ENCODE measurements at places on chromosomes 16 and 17. TPM values are rescaled to one million over a fixed set of nuclear protein-coding genes. Genes with fewer than 3 reads are reported as not detected.

Gene KRTAP16-1
- polyA plus RNA-seq: not detected

Gene FBXL16
- polyA plus RNA-seq: 1.8 TPM

- DNase-seq: no peak
Observed at GRCh38 chr16:27999687-28000086, 63.8 kb downstream of the GSG1L start.

- no peak for DNase-seq
Observed at GRCh38 chr17:20032636-20033035, 23.5 kb downstream of the SPECC1 start.

GRCh38 chr16:22123146-22123545 is 30.8 kb downstream of the VWA3A start:
- no peak for DNase-seq

Gene ITGA2B
- polyA plus RNA-seq: 5.2 TPM

Gene SLC4A1
- 6.8 TPM for polyA plus RNA-seq

Gene P2RX1
- 0.87 TPM for polyA plus RNA-seq

DNA sequence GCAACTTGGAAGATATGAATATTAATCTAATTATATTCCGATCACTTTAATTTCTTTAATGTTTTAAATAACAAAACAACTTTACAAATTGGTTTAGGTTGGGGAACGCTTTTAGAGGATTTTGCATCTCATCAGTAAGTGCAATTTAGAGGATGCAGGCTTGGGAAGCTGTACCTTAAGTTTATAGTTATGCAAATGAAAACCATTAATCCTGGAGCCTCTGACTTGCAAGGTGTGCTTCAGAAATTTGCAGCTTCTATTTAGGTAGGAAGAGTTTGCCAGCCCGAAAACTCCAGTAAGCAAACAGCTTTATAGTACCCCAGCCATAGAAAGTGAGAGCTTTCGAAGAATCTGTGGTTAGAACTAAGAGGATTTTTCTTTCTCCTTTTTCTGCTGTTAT is 547.0 kb downstream of the MAF start:
- DNase-seq: no peak

DNA sequence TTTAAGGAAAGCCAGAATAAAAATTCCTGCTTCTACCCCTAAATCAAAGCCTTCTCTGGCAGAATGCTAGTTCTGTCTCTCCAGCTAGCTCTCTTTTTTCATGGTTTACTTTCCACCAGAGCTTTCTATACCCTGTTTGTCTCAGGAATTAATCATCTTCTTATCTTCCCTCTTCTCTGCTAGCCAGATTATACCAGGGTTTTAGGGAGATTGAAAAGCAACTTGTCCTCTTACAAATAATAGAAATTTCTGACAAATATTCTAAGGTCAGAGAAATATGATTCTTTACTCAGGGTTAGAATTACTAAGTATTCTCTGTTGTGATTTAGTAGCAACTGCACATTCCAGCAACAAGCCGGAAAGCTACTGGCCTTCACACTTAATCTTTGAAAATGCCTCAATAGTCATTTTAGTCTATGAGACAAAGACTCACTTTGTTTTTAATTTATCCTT is 166.4 kb downstream of the TANC2 start:
- DNase-seq: no peak

GRCh38 chr17:12982224-12982623 is 35.6 kb downstream of the ELAC2 start:
- no peak for DNase-seq

Gene COL1A1
- polyA plus RNA-seq: 919 TPM

Gene SPAG5
- polyA plus RNA-seq: 43.5 TPM

GRCh38 chr17:43583332-43583731 is 37.2 kb upstream of the ETV4 start:
- no peak for DNase-seq

DNA sequence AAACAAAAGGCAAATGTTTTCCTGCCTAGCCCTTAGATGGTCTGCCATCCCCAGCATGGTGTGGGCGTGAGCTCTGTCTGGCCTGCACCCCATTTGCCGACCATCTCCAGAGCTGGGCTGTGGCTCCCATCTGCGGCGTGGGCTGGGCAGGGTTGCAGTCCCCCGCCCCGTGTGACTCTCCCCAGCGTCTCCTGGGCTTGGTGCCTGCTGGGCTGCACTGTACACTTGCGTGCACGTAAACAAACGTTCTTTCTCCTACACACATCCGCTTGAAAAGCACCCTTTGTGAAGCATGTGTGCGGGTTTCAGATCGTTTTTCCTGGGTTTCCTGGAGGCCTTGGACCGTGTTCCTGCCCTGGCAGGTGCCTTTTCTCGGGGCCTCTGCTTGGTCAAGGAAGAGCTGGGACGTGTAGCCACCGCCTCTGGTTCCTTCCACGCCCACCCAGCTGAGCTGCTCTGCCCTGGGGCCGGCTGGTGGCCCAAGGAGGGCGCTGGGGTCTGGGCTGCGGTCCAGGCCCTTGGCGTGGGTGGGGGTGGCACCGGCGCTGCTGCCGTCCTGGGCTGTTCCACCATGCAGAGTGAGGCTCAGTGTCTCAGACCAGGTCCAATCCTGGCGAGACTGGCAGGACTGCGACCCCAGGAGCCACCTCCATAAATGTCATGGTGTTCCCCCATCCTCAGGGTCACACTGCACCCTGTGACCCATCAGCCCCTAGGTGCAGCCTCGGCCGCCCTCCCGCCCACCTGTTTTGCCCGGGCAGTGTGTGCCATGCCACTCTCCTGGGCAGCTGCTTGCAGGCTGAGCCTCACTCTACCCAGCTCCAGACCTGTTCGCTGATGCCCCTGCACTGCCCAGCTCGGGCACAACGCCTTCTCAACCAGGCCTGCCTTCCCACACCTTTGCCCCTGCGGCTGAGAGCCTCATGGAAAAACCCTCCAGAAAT is 9.9 kb upstream of the BAIAP3 start:
- DNase-seq: no peak

DNA sequence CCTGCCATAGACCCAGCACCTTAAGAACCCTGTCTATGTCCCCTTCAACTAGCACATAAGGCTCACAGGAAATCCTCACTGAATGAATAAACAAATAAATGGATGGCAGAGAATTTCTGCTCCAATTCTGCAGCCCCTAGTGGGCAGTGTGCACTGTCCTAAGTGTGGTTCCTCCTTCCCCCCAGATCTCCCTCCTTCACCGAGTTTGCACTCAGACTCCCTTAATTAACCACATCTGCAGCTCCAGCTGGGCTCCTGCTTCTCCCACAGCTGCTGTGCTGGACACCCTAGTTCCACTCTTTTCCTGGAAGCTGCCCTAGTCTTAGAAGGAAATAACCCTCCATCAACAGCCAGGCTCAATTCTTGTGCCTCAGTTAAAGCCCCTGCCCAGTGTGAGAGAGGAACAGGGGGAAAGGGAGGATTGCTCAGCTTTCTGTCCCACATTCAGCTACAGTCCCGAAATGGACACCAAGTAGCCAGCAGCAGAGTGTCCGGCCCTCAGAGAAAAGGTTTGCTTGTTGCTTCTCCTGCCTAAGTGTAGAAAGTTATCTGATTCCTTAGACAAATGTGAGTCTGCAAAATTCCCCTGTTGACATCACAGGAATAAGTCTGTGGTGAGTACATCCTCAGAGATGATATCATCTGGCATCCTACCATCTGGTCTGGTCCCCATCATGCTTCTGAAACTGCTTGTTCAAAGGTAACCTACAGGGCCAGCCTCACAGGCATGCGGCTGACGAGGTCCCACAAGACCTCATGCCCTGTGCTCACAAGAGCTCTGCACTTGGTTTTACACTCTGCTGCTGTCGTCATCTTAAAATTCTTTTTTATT is 12.3 kb downstream of the LRRC3C start:
- peak; percentile 56 for DNase-seq

Gene MT1B
- not detected for polyA plus RNA-seq

DNA sequence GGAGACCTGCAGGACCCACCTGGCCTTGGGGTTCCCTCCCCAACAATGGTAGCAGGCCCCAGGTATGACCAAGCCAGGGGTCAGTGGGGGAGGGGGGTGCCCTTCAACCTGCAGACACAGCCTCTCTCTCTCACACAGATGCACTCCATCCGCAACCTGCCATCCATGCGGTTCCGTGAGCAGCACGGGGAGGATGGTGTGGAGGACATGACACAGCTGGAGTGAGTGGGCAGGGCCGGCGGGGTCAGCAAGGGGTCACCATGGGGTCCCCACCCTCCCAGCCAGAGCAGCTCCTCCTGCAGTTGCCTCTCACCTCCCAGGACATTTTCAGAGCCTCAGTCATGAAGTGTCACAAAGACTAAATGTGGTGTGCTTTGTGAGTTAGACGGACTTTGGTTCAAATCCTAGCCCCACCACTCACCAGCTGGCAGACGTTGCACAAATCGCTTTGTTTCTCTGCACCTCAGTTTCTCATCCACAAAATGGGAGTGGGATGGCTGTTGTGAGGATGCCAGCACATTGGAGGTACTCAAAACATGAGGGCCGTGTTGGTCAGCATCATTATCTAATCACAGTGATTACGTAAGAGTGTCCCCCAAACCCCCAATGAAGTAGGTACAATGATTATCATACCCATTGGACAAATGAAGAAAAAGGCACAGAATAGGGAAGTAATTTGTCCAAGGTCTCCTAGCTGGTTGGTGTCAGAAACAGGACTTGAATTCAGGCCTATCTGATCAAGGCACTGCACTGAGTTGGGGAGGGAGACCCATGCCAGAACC is 16.0 kb downstream of the MYO15A start:
- DNase-seq: no peak

DNA sequence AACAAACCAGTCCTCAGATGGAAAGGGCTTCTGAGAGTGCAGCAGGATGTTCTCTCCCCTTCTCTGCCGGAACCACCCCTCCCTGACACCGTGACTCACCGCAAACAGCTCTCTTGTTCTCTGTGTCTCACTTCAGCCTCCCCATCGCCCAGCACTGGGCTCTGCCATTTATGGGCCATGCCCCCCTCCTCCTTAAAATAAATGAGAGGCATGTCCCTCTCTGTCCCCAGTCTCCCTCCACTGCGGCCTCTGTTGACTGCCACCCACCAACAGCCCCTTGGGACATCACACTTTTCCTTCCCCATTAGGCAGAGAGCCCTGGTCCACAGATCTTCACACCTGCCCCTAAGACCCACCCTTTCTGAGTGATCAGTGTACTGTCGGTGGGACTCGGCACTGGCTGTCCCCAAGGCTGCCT is 6.3 kb downstream of the CCDC102A start:
- DNase-seq: no peak
